Activated CD8-positive, alpha-beta memory T cell treated with anti-CD3 and anti-CD28 coated beads, Interleukin-2, amount 50 U/mL, for 4 hours (primary cell): ENCODE measurements at places on chromosomes 1 and 21.
A peak's percentile ranks its signal among the peaks of the same experiment; 100 is the strongest.

DNA sequence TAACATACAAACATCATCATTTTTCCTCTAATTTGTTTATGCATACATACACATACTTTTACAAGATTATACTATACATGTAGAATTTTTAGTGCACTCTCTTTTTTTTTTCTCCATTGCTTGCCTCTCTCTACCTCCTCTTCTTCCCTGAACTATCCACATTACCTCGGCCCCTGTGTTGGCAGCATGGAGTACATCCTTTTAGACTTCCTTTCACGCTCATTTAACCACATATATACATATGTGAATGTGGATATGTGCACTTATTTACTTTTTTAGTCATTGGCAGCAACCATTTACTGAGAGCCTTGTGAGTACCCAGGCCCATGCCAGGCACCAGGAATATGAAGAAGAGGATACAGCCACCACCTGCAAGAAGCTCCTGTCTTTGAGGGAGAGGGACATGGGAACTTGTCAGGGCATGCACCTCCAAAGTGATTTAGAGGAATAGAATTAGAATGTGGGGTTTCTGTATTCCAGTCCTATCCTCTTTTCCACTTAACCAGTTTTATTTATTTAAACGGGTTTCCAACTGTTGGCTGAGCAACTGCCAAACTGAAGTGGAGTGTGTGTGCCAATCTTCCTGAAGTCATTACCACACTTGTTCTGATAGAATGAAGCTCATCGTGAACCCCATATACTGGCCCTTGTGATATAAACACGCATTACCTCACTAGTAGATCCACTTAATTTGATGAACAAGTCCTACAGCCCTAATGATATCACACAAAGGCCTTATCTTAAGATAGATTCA, 212.6 kb downstream of the TNR start:
- no peak for DNase-seq

DNA sequence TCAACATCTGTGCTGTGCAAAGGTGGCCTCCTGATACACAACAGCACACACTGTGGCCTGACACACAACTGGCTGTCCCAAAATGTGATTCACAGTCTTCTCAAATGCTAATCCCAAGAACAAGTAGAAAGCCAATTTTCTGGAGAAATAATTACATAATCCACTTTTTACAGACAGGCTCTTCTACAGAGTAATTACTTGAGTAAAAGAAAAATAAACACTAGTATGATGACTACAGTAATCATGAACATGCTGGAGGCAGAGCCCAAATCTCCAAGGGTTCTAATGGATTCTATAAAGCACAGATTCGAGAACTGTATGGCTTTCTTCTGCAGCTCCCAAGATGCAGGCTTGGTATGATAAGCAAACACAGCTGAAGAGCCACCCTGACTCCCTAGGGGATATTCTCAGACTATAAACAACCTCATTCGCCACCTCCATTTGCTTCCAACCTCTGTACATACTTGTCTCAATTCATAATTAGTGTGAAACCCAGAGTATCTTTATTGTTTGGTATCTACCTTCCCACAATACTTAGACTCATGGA, 81.9 kb downstream of the SIPA1L2 start:
- DNase-seq, result no peak

- DNase-seq, result no peak
These were observed 78.5 kb upstream of the DPYD start for GRCh38 chr1:97999320-97999719.

DNA sequence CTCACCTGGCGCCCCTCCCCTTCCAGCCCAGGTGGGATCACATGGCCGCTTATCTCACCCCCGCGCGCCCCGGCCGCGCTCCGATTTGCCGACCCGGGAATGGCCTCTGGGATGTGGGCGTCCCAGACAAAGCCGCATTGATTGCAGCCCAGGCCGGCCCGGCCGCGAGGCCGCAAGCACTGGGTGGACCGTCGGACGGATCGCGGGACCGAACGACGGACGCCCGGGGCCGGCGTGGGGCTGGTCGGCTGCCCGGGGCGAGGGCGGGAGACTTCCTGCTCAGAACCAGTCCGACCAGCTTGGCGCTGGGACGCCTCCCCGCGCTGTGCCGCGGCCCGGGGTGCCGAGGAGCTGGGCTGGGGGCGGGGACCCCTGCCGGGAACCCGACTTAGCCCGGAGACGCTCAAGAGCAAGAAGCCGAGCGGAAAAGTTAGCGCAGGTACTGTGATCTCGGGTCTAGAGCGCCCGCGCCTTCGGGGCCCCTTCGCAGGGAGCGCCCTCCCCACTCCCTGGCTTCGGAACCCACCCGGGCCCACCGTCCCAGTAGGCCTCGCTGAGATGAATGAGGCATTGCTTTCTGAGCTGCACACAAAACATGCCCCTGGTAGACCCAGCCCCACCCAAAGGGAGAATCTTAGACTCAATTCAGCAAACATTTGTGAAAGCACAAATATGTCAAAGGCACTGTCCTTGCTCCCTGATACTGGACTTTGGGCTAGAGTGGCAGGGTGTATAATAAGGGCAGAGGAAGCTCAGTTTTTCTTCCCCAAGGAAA, 415 bp upstream of the LAD1 start:
- DNase-seq, result no peak

- no peak for DNase-seq
These were observed 550.9 kb downstream of the USP25 start for GRCh38 chr21:16280686-16281091.

GRCh38 chr1:49864581-49864980, 159.2 kb downstream of the AGBL4 start:
- no peak for DNase-seq

DNA sequence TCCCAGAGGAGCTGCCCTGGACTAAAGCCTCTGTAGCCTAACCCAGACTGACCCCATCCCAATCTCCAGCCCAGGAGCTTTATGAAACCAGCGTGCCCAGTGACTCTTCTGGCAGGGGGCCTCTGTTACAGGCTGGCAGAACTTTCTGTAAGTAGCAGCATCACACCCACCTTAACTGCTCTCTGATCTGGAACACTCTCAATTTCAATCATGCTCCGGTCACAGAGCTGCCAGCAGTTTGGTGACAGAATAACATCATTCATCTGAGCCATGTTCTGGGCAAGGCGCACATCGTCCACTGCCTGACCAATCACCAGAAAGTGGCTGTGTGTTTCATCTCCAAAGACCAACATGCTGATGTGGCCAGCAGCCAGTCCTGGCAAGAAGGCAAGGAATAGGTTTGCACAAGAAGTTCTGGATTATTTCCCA, 14.7 kb downstream of the ADCY10 start:
- no peak for DNase-seq

GRCh38 chr1:170150016-170150415, 4.3 kb downstream of the NTMT2 start:
- DNase-seq, result no peak

GRCh38 chr1:106223213-106223612, 833.3 kb upstream of the PRMT6 start:
- no peak for DNase-seq

GRCh38 chr1:110591956-110592355, 14.2 kb downstream of the KCNA2 start:
- DNase-seq, result no peak

DNA sequence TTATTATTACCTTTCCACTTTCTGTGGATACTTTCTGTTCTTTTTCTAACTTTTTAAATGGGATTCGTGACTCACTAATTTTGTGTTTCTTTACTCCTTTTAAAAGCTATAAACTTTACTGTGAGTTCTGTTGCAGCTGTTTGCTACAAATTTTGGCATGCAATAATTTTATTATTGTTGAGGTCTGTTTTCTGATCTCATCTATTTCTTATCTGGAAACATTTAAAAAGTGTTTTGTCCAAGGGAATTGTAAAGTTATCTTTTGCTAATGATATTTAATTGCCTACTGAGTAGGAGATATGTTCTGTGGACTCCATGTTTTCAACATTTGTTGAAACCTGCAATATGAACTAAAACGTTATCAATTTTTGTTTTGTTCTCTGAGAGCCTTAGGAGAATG, 138.1 kb upstream of the COL6A1 start:
- no peak for DNase-seq

DNA sequence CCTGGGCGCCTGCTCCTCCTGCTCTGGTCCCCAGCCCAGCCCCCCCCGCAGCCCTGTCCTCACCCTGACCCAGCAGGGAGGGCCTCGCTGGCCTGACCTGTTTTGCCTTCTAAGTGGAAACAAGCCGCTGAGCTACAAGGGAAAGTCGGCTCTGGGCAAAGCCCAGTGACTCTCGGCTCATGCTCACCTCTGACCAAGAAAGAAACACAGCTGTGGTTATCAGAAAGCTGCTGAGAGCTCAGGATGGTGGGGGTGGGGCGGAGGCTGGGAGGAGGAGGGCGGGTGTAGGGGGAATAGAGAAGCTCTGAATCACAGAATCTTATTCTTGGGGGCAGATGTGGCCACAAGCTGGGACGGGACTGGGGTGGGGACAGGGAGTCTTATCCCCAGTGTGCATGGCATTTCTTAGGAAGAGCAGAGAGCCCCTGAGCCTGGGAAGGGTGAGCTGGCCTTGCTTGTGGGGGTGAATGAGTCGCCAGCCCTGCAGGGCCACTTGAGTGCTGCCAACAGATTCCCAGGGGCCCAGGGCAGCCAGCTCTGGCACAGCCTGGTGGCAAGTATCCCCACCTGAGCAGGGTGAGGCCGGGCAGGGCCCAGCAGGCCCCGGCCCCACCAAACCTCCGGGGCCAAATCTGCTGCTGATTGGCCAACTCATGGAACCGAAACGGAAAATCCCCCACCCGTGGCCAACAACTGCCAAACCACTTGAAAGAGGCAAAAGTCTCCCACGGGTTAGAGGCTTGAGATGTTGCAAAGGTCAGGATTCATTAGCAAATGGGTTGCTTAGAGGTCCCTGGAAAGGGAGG, 120.6 kb downstream of the SPSB1 start:
- DNase-seq, result peak; percentile 38

- peak; percentile 34 for DNase-seq
These were observed 1.4 kb upstream of the SRRM1 start for GRCh38 chr1:24641646-24642151.

- DNase-seq, result peak; percentile 37
These were observed 9.1 kb downstream of the OLIG1 start for GRCh38 chr21:33078907-33079582.

GRCh38 chr1:178937695-178938094, 66.8 kb upstream of the ANGPTL1 start:
- no peak for DNase-seq

DNA sequence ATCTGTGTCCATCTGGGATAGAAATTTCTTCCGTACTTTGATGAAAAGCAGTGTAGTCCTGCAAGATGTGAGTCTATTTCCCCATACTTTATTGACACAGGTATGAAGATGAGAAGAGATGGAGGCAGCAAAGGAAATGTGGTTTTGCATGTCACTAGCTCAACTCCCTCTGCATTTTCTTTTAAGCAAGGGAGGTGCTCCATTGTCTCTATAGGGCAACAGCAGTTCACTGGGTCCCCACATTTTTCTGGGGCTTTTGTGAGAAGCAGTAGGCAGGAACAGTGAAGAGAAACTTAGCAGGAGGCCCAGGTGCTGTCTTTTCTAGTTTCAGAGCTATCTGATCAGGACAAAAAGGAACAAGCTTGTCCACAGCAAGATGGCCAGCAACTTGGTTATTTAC, 37.1 kb downstream of the C21orf91 start:
- no peak for DNase-seq

- DNase-seq, result no peak
These were observed 1.4 kb downstream of the PRAMEF18 start for GRCh38 chr1:13224480-13225060.

DNA sequence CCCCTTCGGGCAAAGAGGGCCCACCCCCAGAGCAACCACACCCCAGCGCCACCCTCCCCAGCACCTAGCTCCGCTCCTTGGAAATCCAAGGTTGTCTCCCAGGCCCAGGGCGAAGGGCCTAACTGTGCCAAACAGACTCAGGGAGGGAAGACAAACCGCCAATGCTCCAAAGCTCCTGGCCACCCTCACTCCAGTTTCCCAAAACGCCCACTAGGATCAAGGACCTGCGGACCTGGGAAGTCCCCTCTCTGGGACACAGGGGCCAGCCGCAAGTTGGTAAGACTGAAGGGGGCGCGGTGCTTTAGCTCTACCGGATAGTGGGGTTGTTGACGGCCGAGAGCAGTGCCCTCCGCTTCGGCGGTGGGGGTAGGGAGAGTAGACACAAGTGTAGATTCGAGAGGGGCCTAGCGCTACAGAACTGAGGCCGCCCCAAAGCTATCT, 581 bp downstream of the IRF6 start:
- DNase-seq, result no peak

DNA sequence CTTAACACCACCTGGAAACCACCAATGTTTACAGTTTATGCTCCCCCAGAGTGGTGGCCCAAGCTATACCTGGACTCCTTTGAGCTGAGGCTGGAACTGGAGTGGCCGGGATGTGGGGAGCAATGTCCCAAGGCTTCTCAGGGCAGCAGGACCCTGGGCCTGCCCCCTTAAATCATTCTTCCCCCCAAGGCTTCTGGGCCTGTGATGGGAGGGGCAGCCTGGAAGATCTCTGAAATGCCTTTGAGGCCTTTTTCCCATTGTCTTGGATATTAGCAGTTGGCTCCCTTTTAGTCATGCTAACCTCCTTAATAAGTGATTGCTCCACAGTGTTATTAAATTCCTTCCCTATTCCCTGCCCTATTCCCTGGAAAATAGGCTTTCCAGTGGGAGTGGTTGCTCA, 185.8 kb downstream of the HS2ST1 start:
- no peak for DNase-seq

DNA sequence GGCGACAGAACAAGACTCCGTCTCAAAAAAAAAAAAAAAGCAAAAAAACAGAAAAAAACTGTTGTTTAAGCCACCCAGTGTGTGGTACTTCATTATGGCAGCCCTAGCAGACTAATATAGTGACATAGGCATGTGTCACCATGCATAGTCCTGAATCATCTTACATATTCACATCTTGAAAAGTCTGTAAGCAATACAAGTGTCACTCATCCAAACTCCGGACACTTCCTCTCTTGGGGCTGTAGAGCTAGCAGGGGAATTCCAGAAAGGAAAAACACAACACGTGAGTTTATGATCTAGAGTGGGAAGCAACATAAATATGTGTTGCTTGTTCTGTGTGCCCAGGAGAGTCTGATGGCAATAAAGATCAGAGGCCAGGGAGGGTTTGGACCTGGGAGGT, 81.6 kb upstream of the KCNE2 start:
- no peak for DNase-seq

- peak; percentile 58 for DNase-seq
These were observed 79.0 kb downstream of the RAVER2 start for GRCh38 chr1:64823691-64824476.

DNA sequence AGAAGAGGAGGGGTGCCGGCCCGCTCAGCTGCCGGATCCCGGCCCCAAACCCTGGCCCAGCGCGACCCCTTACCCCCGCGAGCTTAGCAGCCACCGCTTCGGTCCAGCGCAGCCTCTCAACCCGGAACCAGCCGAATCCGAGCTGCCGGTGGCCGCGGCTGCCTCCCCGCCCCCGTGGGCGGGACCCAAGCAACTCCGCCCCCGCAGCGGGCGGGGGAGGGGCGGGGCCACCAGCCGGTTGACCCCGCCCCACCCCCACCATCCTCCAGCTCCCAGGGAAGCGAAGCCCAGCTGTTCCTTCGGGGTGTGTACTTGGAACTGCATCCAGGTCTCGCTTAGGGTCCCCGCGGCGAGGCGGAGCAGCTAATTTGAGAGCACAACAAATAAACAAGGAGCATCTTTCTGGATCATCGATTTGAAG, at the start of gene TRIM62:
TSS of gene TRIM62 (minus strand) at position 123 of the 421 bp plus-strand sequence. CDS start 611 bp downstream, outside the sequence.
- peak; percentile 81 for DNase-seq

- DNase-seq, result no peak
These were observed 214.1 kb upstream of the USP24 start for GRCh38 chr1:55428944-55429931.

- DNase-seq, result no peak
These were observed 38.3 kb upstream of the SLC9A1 start for GRCh38 chr1:27193194-27193593.
